ENCODE measurements at places on chromosomes 2 and 18.

DNA sequence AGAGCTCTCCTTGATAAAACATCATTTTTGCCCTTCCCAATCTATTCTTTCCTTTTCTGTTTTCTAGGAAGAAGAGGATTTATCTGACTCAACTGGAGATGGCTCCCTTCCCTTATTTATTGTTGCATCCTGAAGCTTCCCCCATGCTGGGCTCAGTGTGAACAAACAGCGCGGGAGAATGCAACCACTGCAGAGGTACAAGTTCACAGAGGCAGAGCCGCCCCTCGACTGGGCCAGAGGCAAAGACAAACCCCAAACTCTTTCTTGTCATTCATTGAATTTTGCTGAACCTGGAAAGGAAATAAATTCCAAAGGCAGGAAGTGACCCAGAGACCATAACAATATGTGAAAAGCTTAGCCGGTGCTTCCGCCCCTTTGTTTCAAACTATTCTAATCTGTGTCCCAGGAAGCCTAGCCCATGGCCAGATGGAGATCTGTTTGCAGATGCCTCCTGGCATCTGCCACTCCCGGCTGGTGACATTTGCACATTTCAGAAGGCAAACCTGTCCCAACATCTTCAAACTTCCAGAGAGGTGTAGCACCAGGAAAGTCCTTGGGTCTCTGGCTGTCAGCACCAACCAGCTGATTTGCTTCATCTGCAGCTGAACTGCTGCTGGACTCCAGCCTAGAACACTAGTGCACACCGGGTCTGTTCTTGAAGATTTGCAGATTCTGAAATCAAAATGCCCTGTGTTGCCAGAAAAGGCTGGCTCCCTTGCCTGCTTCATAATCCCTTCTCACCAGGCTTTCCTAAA is 79.4 kb upstream of the MAP4K3 start:
- DNase-seq: no peak

DNA sequence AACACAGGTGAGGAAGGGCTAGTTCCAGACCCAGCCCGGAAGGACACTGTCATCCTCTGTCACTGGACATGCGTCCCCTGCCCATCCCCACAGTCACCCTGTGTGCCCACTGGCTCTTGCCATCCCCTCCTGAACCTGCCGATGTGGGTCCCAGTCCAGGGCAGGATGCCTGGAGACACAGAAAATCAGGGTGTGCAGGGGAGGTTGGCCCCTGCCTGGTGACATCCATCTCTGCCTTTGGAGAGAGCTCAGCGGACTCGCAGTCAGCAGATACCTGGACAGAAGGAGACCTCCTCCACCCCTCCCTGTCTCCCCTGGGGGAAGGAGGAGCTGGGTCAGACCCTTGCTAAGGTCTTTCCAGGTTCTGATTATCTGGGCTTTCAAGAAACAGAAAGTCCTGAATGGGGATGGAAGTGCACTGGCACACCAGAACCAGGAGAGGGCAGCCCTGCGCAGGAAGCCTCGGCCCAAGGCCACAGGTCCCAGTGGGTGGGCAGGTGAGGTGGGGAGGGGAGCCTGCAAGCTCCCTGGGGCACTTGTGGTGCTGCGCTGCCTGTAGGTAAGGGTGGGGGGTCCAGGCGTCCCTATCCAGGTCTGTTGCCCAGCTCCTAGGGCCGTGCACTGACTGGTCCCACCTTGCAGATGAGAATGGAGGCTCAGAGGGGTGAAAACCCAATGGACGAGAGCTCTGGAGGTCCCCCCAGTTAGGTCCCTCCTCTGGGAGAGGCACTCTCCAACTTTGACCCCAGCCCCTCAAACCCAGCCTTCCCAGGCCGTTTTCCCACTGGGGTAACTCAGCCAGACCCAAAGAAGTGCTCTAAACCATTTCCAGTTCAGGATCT is 9.7 kb upstream of the OTOS start:
- peak; percentile 53 for DNase-seq

DNA sequence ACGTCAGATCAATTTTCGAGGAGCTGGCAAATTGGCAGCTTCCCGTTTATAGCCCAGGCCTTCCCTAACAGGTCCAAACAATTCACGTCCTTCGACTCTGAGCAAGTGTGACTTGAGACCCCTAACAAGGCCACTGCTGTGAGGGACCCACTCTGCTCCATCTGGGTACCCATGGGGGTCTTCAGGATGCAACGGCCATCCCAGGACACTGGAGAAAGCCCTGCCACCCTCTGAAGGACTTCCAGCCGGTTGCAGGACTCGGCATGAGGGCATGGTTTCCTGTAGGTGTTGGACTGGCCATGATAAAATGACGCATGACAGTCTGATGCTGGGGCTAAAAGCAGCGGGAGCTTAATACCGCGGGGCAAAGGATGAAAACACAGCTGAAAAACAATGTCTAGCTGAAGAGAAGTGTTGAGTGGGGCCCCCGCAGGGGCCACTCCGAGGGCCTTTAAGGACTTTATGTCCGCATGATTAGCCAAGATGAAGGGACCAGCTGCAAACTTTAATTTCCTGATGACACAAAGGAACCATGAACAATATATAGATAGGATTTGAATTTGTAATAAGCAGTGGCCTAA is 113.3 kb upstream of the ZNF521 start:
- no peak for DNase-seq

GRCh38 chr2:85134255-85134895 is 1.2 kb downstream of the TCF7L1 start:
- peak; percentile 16 for DNase-seq

DNA sequence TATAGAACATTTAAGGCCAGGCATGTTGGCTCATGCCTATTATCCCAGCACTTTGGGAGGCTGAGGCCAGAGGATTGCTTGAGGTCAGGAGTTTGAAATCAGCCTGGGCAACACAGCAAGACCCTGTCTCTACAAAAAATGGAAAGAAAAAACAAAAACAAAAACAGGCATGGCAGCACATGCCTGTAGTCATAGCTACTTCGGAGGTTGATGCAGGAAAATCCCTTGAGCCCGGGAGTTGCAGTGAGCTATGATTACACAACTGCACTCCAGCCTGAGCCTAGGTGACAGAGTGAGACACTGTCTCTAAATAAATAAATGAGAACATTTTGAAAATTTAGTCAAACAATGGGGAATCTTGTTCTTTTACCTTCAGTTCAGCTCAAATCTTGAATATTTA is 12.1 kb upstream of the YES1 start:
- DNase-seq: no peak

- no peak for DNase-seq
Measured at GRCh38 chr2:169540146-169540545, 30.6 kb downstream of the KLHL41 start.

DNA sequence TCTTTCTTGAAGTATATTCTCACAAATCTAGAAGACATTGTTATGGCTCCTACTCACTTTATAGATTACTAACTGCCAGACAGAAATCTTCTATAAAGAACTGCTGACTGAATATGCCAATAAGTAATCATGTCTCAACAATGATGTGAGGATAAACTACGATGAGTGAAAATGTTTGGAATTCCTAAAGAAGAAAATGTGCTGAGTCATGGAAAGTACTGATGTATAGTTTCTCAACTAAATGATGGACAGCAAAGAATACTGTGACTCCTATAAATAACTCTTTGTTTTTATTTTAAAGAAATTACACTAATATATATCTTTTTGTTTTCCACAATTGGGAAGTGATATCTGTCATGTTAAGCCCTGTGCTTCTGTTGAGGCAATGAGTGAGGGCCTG is 232.9 kb downstream of the LNPK start:
- DNase-seq: peak; percentile 34

- DNase-seq: no peak
Measured at GRCh38 chr2:134771313-134771801, 52.6 kb upstream of the TMEM163 start.

GRCh38 chr2:7411691-7412090 is 494.5 kb downstream of the RNF144A start:
- DNase-seq: no peak

- DNase-seq: no peak
Measured at GRCh38 chr2:212816267-212816666, 277.7 kb upstream of the ERBB4 start.

- no peak for DNase-seq
Measured at GRCh38 chr2:239727182-239727775, 297.9 kb downstream of the NDUFA10 start.

DNA sequence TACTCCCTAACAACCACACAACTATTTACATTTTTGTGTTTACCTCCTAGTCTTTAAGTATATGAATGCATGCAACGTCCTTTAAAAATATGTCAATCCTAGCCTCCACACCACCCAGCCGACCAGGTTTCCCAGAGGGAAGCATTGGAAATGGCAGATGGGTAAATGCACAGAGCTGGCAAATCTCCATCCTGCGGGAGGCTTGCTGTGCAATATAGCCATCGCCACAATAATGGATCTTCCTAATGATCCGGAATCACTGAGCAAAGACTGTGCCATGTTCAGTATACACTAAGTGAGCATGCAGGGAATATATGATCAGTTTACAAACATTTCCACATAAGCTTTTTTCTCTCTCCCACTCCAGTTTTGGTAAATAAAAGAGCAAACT is 131.8 kb downstream of the NEDD4L start:
- DNase-seq: no peak

DNA sequence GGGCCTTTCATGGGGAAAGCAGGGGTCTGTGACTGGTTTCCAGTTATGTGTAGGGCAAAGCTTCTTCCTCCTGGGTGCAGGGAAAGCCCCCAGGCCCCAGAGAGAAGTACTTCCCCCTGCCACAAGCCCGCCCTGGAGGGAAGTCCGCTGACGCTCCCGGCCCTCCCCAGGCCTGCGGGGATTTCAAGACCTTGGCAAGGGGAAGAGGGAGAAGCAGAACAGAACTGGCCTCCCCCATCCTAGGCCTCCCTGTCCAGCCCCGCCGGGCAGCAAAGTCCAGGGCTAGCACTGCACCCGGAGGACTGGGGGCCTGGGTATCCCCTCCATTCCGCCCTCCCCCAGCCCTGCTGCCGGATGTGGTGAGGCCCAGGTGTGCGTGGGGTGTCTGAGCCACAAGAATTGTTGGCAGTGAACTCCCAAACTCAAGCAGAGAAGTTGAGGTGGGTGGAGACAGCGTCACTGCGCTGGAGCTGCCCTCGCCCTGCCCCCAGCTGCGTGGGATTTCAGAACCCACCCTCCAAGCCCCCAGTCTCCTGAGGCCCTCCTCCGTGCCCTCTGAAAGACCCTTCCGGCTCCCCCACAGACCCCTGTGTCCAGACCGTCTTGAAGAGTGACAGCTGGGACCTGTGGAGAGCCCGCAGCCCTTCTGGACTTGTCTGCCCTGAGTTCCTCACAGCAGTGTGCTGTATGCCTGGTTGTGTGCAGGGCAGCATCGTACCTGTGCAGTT is 1.1 kb upstream of the DUSP2 start:
- DNase-seq: peak; percentile 44

- DNase-seq: no peak
Measured at GRCh38 chr2:226475650-226476049, 324.0 kb downstream of the IRS1 start.

GRCh38 chr2:127650041-127650784 is 4.3 kb downstream of the GPR17 start:
- no peak for DNase-seq

DNA sequence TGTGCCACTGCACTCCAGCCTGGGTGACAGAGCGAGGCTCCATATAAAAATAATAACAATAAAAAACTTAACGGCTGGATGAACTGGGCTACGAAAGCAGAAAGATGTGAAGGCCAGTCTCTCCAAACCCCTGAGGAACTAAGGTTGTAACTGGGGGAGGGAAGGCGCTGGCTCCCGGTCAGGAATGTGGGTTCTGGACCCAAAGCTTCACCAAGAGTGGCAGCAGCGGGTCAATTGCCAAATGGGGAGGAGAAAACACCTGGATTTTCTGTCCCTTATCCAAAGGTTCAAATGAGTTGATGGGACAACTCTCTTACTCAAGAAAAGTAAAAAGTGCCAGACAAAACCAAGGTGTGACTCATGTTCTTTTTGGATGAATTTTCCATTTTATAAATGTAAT is 60.1 kb upstream of the TFCP2L1 start:
- DNase-seq: no peak

DNA sequence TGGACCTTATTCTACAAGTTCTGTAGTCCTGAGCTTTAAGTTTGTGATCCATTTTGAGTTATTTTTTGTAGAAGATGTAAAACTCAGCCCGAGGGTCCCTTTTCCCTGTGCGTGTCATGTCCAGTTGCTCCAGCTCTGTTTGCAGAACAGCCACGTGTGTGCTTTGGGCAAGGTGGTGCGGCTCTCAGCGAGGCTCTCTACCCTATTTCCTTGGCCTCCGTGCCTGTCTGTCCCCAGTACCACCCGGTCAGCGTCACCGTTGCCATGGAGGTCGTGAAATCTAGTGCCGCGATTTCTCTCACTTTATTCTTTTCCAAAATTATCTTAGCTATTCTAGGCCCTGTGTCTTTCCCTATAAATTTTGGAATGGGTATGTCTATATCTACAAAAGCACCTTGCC is 141.0 kb upstream of the CTDP1 start:
- no peak for DNase-seq
